IPS-NIHi11 (cell line): ENCODE measurements at places on chromosomes 6 and 20.

GRCh38 chr6:74000666-74001490 is 304.9 kb downstream of the CD109 start:
- DNase-seq, result no peak

DNA sequence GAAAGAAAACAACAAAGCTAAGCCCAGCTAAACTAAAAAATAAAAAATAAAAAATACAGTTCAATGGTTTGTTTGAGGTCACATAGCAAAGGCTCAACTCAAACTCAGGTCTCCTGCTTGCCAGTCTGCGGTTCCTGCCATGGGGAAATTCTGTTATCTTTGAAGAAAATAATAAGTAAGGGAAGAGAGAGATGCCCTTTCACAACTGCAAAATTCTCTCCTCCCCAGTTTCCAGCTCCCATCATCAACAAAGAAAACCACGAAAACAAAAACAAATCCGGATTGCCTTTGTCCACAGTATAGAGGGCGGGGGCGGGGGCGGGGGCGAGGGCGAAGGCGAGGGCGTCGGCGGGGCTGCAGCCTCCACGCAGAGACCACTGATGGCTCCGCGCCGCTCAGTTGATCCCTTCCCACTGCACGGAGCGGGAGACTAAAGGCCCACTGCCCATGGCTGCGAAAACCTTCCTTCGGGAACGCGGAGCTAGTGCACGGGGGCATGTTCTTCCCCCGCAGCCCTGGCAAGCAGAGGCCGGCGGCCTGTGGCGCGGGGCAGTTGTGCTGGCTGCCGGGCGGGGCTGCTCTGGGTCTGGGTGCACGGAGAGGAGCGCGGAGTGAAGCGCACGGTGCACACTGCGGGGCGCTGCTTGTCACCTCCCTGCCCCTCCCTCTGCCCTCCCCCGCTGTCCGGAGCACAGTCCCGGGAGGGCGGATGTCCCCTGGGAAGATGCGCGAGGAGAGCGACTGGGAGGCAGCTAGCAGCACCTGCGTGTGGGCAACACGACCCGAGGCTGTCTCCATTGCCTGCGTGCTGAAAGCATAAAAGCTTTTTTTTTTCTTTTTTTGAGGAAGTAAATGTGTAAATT is 54.1 kb upstream of the TPD52L1 start:
- peak; percentile 79 for DNase-seq

DNA sequence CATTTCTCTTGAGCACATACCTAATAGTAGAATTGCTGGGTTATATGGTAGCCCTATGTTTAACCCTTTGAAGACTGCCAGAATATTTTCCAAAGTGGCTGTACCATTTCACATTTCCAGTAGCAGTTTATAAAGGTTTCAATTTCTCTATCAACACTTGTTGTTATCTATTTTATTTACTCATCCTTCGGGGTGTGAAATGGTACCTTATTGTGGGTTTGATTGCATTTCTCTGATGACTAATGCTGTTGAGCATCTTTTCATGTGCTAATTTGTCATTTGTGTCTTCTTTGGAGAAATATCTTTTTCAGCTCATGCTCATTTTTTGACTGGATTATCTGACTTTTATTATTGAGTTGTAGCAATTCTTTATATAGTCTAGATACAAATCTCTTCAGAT is 5.4 kb downstream of the ENPP4 start:
- DNase-seq, result no peak

DNA sequence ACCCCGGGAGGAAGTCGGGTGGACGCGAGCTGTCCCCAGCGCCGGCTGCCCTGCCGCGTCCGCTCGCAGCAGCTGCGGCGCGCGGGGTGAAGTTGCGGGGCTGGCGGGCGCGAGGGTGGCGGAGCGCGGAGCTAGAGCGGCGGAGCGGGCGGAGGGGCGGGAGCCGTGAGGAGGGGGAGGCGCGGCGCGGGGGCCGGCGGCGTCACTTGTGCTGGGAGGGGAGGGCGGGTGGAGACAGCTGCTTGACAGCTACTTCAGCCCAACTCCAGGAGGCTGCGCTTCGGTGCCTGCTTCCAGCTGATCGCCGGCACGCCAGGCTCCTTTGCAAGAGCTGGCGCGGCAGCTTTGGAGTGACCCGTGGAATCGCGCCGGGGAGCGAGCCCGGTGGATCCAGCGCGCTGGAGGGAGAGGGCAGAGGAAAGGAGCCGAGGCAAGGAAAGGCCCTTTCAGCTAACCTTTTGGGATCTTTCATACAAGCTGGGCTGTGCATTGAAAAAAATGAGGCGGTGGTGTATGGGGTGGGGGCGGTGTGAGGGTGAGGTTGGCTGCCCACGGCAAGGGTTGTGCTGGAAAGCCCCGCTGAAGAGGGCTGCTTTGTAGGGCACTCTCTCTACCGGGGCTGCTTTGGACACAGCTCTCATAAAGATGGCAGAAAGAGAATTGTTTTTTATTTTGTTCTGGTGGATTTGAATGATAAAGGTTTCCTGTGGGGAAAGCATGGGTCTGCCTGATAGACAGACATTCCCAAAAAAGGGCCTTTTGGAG is 24.6 kb downstream of the RIPOR2 start:
- DNase-seq, result peak; percentile 81

DNA sequence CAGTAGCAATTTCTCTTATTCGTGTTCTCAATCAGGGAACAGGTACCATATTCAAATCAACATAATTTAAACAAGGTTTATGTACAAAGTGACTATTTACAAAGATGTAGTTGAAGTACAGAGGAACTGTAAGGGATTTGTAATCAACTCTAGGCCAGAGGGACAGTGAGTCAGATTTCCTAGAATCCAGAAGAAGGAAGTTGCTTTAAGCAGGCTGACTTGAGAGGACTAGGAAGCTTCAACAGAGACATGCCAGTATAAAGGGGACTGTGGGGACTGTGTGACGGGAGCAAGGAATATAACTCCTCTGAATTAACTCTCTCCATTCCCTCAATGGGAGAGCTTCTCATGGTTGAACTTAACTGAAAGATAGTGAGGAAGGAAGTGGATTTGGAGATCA is 427.4 kb upstream of the JAG1 start:
- DNase-seq, result no peak

- DNase-seq, result peak; percentile 42
These were observed 199.2 kb downstream of the CD83 start for GRCh38 chr6:14316651-14317386.

GRCh38 chr6:35668096-35668495 is 20.6 kb downstream of the FKBP5 start:
- DNase-seq, result no peak

DNA sequence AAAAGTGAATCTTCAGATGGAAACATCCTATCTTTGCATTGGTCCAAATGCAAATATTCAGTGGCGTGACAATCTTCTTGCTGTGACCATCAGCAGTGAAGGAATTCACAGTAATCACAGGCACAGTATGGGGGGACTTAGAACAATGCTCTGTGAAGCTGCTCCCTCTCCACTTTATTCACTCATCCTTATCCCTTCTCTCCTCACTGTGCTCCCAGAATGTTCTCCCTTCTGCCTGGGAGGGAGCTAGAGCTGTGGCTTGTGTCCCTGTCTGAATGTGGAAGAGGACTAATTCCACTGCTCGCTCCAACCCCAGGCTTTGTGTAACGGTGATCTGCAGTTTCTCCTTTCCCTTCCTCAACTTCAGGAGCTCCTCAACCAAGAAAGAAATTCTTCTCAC is 243.7 kb downstream of the ALDH8A1 start:
- peak; percentile 35 for DNase-seq

- no peak for DNase-seq
These were observed 1413.9 kb upstream of the ADGRB3 start for GRCh38 chr6:67221226-67221625.

- DNase-seq, result no peak
These were observed 129.6 kb downstream of the SYNDIG1 start for GRCh38 chr20:24598996-24599395.

- no peak for DNase-seq
These were observed 7.9 kb upstream of the ZSCAN12 start for GRCh38 chr6:28407401-28407800.

GRCh38 chr6:120410586-120410985 is 923.7 kb downstream of the TBC1D32 start:
- DNase-seq, result no peak

GRCh38 chr6:5670811-5671561 is 335.7 kb downstream of the NRN1 start:
- no peak for DNase-seq

DNA sequence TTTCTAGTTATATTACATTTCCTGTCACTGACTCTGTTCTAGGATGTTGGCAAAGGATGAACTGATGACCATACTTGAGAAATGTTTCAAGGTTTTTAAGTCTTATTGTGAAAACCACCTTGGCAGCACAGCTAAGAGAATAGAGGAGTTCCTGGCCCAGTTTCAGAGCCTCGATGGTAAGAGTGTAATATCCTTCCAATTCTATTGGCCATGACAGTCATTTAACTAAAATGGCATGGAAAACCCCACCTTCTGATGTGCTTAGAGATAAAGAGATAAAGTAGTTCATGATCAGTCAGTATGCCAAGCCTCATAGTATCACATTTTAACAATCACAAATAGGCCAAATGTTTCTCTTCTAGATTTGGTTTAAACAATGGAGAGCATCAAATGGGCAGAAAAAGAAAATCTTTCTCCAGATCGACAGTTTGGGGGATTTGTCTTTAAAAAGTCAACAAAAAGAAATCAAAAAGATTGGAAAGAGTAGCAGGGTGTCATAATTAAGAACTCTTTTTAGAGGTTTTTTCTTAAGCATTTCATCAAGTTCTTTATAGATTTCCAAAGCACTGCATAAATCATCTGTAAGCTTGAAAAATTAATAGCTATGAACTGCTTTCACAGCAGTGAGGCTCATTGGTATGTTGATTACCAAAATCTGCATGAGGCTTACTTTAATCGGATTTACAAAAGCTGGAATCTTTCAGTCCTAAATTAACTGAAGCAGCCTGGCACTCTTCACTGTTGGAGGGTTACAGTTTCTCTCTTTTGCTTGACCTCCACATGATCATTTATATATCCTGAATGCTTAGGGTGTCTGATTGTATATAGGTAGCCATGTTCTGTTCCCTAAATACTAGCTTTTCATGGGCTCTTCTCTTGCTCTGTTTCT is 48.7 kb downstream of the AKIRIN2 start:
- DNase-seq, result no peak

- DNase-seq, result no peak
These were observed 55.4 kb downstream of the CTNNBL1 start for GRCh38 chr20:37749218-37749617.

GRCh38 chr6:98002678-98003077 is 719.7 kb upstream of the MMS22L start:
- no peak for DNase-seq

GRCh38 chr20:53045941-53046340 is 73.8 kb downstream of the TSHZ2 start:
- no peak for DNase-seq
